ENCODE measurements at places on chromosomes 1 and 21. TPM values are rescaled to one million over a fixed set of nuclear protein-coding genes. Genes with fewer than 3 reads are reported as not detected.

The NGF gene
- total RNA-seq, result not detected

GRCh38 chr1:212864201-212864600 is 6.1 kb downstream of the FLVCR1 start:
- H3K36me3 ChIP-seq, result peaks cover 16% of the 10 kb centered on the region
- H3K4me1 ChIP-seq, result peaks cover 12% of the 10 kb centered on the region
- H3K4me3 ChIP-seq, result no peak overlapping the region

DNA sequence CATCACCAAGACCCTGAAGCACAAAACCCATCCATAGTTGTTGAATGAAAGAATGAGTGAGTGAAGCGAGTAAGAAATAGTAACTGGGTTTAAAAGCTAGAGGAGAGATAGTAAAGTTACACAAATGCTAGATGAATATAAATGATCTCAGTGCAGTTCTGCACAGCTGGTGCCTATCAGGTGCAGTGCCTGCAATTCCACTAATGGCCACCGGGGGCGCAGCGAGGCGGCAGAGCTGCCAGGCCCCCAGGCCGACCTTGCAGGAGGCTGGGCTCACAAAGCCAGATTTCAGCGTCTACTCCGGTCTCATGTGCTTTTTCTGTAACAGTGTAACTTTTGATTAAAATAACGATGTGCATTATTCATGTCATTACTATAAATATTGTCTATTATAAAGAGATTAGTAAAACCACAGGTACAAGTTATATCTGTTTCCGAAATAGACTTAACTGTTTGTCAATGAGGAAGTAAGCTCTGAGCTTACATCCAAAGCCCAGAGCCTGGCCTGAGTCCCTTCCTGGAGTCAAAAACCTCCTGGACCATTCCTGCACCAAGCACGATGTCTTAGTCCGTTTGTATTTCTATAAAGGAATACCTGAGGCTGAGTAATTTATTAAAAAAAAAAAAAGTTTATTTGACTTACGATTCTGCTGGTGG is 477.6 kb downstream of the NPHP4 start:
- no peaks in the 10 kb centered on the region for H3K4me1 ChIP-seq
- H3K27me3 ChIP-seq, result peaks cover 7% of the 10 kb centered on the region
- no peak overlapping the region for H3K27ac ChIP-seq
- no peak overlapping the region for H3K4me3 ChIP-seq
- DNase-seq, result peak; percentile 77

GRCh38 chr1:21794656-21795055 is 11.7 kb upstream of the USP48 start:
- H3K4me3 ChIP-seq, result no peak overlapping the region
- peaks cover 5% of the 10 kb centered on the region for H3K36me3 ChIP-seq
- no peak for DNase-seq
- H3K4me1 ChIP-seq, result peaks cover 11% of the 10 kb centered on the region

The LRRC38 gene
- total RNA-seq, result not detected

The RIPK4 gene
- 0.20 TPM for total RNA-seq

- DNase-seq, result no peak
- H3K27me3 ChIP-seq, result no peaks in the 10 kb centered on the region
- peak overlapping the region; percentile 80 for H3K27ac ChIP-seq
- H3K4me1 ChIP-seq, result peaks cover 40% of the 10 kb centered on the region
Measured at GRCh38 chr1:169890761-169891538, 2.7 kb downstream of the SCYL3 start.
